ENCODE measurements at places on chromosomes 1 and 21.

GRCh38 chr1:21793104-21793503, 10.2 kb upstream of the USP48 start:
- DNase-seq = no peak

DNA sequence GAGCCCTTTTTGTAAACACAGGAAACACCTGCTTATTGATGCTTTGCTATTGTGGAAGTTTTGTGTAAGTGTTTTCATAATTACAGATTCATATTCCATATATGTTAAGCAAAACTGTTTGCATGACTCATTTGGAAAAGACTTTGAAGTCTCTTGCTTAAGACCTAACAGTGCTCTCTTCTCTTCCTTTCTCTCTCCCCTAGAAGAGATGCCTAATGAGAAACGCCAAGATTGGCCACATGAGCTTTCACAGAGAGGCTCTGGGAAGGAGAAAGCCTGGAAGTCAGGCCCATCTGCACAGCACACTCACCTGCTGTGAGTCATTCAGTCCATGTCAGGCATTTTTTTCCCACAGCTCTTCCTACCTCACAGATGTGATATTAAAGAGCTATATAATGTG, 101.6 kb upstream of the PALMD start:
- DNase-seq = no peak

DNA sequence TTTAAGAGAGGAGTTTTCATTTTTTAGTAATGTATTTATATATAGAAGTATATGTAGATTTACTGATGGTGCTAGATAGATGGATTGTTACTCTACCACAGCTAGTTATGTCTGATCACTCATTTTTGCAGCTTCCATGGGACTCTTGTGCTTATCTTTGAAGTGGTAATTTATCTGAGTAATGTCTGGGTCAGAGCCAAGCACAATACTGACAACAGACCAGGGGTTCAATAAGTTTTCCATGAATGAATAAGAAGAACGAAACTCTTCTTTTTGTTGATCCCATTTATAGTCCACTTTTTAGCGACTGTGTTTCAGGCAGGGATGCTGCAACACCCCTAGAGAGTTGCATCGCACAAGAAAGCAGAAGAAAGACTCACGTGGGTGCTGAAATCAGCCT, 935.2 kb downstream of the PLA2G4A start:
- no peak for DNase-seq

DNA sequence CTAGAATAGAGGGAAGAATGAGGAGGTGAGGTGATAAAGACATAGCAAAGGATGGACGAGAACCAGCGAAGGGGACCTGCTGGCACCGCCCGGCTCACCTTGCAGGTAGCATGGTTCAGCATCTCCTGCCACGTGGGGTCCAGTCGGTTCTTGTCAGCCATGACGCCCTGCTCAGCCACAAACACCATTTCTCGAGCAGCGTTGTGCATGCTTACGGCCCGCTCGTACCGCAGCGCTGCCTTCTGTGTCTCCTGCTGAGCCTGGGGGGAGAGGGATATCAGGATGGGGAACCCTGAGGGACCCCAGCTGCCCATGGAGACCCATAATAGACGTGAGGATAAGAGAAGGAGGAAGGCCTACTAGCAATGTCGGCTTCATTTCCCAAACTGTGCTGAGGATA, 11.4 kb downstream of the SH3BP5L start:
- DNase-seq = no peak

DNA sequence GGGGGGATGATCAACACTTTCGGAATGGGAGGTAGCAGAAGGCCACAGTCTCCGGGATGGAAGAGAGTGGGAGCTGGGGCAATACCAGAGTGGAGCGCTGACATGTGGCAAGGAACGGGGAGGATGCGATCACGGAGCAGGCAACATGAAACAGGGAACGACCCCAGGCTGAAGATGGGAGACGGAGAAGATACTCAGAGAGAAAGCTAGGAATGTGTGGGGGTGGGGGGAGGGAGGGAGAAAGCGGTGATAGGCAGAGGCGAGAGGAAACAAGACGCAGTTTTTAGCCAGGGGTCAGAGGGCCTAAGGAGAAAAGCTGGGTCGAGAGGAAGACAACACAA, 577 bp downstream of the RAB3GAP2 start:
- DNase-seq = no peak

GRCh38 chr1:202164271-202165037, 4.1 kb upstream of the PTPN7 start:
- DNase-seq = no peak

- no peak for DNase-seq
Measured at GRCh38 chr21:37200641-37201480, 66.3 kb downstream of the VPS26C start.

DNA sequence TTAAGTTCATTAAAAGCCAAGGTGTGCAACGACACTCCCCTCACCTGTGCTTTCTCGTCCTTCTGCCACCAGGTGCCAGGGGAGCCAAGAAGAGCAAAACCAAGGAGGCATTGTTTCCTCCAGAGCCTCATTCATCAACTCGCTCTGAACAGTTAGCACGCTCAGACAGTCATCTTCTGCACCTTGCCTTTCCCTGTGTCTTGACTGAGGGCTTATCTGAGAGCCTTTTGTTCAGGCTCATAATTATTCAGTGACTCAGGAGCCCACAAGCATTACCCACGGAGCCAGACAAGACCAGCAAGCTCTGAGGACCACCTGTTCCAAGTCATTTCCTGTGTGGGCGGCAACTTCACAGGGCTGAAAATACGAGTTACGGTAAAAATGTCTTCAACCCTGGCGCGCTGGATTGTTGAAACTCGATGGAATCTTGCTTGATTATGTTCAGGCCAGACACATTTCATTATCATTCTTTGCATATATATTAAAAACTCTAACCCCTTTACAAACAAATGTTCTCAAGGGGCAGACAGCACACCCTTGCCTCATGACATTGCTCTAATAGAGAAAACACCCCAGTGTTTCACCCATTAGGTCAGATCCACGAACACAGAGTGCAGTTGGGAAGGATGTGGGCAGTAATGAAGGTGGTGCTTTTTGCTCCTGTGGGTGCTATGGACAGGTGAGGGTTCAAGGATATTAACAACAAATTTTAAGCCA, 89.7 kb upstream of the RUNX1 start:
- DNase-seq = no peak

DNA sequence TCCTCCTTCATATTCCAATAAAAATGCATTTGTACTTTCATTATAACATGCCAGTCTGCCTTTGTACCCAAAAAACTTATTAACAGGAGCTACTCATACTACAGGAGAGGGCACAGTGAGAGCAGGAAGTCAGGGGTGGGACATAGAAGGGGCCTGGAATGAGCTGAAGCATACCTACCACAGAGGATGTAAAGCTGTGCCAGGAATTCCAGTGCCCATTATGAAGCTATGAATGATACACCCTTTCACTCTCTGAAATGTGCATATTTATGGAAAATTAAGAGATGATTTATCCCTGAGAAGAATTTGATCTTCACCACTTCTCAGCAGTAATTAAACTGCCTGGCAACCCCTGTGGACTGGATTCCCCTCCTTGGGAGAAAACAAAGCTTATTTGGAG, 65.8 kb downstream of the ATP5PO start:
- no peak for DNase-seq

GRCh38 chr1:64228167-64228957, 24.9 kb downstream of the UBE2U start:
- DNase-seq = no peak

DNA sequence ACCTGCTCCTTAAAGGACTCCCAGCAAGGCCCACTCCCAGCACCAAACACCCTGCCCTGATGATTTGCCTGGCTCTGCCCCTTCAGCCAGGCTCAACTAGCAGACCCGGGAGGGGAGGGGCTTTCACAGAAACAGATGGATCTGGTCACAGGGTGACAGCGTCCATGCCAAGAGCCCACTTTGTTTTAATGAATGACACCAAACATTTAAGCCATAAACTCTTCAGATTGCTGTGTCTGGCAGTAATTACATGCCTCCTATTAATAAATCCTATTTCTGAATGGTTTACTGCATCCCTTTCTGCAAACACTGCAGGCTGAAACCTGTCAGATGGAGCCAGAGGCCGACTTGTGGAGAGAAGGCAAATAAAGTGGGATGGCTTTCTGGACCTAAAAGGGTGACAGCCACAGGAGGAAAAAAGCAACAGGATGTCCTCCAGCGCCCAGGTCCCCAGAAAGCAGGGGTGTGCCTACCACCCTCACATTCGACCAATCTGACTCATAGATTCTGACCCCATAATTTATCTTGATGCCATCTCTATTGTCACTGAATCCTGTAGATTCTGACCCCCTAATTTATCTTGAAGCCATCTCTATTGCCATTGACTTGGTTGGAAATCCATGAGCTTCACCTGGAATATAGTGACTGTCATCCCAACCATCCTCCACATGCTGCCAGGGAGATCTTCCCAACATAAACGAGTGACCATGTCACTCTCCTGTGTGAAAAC, 200.9 kb downstream of the PLPP3 start:
- DNase-seq = no peak

DNA sequence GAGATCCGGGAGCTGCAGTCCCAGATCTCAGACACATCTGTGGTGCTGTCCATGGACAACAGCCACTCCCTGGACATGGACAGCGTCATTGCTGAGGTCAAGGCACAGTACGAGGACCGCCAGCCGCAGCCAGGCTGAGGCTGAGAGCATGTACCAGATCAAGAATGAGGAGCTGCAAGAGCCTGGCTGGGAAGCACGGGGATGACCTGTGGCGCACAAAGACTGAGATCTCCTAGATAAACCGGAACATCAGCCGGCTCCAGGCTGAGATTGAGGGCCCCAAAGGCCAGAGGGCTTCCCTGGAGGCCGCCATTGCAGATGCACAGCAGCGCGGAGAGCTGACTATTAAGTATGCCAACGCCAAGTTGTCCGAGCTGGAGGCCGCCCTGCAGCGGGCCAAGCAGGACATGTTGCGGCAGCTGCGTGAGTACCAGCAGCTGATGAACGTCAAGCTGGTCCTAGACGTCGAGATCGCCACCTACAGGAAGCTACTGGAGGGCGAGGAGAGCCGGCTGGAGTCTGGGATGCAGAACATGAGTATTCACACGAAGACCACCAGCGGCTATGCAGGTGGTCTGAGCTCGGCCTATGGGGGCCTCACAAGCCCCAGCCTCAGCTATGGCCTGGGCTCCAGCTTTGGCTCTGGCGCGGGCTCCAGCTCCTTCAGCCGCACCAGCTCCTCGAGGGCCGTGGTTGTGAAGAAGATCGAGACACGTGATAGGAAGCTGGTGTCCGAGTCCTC, 25.5 kb downstream of the ETV3L start:
- DNase-seq = no peak

DNA sequence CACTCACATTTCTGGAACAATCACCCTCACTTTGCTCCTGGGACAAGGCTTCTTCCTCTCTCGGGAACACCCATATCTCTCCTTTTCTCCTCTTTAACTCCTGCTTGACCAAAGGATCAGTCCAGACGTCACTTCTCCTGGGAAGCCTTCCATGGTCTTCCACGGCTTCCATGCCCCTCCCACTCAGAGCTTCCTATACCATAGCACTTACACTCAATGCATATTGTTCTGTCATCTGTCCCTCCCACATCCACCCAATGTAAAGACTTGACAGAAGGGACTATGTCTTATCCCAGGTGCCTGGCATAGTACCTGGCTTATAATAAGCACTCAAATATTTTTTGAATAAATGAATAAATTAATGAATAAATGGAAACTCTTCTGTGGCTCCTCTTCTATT, 28.2 kb downstream of the CD34 start:
- DNase-seq = no peak

DNA sequence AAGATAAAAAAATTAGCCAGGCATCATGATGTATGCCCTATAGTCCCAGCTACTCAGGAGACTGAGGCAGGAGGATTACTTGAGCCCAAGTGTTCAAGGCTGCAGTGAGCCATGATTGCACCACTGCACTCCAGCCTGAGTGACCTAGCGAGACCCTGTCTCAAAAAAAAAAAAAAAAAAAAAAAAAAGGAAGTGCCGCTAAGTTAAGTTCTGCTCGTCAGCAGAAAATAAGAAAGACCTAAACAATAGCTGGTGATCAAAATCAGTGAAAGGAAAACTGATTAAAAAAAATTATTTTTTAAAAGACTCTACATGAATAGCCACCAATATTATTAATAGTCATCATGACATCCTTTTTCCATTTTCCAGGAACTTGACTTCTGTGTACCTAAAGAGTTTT, 44.2 kb upstream of the MTR start:
- no peak for DNase-seq

- DNase-seq = no peak
Measured at GRCh38 chr1:184860985-184861754, 106.5 kb upstream of the EDEM3 start.

GRCh38 chr1:112440574-112440973, 44.6 kb downstream of the CTTNBP2NL start:
- DNase-seq = no peak

DNA sequence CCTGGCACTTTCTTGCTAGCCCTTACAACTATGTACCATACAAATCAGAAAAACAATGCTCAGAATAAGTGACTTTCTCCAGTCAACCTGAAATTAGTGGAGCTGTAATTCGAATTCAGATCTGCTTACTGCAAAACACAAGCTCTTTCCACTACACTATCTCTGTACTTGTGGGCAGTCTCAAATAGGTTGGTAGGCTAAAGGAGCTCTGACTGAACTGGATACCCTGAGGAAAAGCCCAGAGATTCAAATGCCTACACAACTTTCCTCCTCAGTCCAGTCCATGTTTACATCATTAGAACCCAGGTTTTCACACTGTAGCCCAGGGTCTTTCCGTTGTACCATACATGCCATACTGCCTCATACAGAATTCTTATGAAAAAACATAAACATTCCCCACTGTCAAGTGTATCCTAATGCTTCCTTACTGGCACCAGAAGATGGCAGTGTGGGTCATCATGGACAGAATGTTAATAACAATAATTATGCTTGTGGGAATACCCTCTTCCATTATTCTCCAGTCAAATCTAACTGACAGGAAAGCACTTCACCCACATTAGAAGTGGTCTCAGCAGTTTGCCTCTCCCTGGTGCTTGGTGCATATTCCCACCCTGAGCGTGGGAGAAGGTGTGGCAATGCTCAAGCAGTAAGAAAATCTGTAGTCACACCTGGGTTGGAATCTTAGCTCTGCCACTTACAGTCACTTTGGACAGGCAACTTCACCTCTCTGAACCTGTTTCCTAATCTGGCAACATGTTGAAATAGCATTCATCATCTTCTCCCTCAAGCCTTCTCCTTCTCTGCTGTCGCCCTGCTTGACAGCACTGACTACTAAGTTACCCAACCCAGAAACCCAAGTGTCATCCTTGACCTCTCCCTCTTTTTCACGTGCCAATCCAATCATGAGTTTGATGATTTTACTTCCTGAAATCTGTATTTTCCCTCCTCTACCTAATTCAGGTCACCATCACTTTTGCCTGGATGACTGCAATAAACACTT, 14.4 kb upstream of the ZFYVE9 start:
- no peak for DNase-seq

- no peak for DNase-seq
Measured at GRCh38 chr1:84571150-84571535, 3.1 kb downstream of the CTBS start.

- DNase-seq = no peak
Measured at GRCh38 chr21:28899744-28900143, 92.9 kb downstream of the LTN1 start.

- DNase-seq = no peak
Measured at GRCh38 chr1:69494221-69494620, 73.5 kb upstream of the LRRC7 start.
